ENCODE measurements at places on chromosomes 2 and 18.

GRCh38 chr18:24703316-24703715 is 242.9 kb downstream of the HRH4 start:
- DNase-seq: no peak

DNA sequence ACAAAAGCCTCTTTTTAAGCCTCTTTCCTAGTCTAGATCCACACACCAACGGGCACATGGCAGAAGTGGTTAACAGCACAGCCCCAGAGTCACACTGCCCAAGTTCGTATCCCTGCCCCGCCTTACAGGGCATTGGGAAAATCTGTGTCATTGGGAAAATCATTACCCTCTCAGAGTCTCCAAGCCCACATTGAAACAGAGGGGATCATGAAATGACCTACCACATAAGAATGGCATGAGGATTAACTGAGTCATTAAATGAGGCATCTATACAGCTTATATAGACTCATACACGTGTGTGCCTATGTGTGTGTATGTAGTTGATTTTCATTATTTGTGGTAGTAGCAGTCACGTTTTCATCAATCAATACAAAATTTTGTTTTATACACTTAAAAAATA is 469.0 kb upstream of the POU3F3 start:
- no peak for DNase-seq

DNA sequence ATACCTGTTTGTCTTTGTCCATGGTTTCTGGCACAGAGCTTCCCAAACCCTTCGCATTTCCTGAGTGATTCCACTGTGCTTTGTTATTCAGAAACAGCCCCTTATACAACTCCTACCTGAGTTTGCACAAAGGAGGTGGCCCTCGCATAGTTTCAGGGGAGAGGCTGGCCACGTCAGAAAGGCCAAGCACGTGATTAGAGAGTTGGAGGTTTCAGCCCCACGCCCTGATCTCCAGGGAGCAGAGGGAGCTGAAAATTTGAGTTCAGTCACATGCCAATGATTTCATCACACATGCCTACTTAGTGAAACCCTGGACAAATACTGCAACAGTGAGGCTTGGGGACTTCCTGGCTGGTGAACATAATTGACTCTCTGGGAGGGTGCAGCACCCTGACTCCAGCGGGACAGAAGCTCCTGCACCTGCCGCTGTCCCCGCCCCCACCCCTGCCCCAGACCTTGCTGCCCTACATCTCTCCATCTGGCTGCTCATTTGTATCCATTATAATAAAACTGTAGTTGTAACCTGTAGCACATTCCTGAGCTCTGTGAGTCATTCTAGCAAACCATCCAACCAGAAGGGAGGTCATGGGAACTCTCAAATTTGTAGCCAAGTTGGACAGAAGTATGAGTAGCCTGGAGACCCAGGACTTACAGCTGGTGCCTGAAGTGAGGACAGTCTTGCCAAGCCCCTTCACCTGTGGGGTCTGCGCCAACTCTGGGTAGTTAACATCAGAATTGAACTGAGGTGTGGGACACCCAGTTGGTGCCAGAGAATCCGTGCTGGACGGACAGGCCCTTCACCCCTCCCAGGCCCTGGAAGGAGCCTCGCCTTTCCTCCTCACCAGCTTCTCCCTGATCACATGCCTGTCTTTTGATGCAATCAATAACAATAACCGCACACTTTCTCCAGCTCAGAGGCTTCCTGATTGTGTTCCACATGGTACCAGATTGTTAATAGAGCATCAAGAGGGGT is 224.3 kb downstream of the ANAPC1 start:
- no peak for DNase-seq

GRCh38 chr2:64876137-64876647 is 113.0 kb upstream of the SLC1A4 start:
- no peak for DNase-seq

GRCh38 chr2:111904726-111905474 is 6.5 kb downstream of the MERTK start:
- DNase-seq: no peak

- DNase-seq: no peak
These were observed 72.8 kb downstream of the AQP4 start for GRCh38 chr18:26792661-26793060.

- DNase-seq: no peak
These were observed 7.8 kb downstream of the ACMSD start for GRCh38 chr2:134846213-134846612.

- no peak for DNase-seq
These were observed 19.7 kb downstream of the EPC2 start for GRCh38 chr2:148664229-148664628.

- DNase-seq: no peak
These were observed 453.9 kb upstream of the TRIB2 start for GRCh38 chr2:12262681-12263436.

- no peak for DNase-seq
These were observed 93.5 kb downstream of the DYSF start for GRCh38 chr2:71546777-71547281.

- DNase-seq: no peak
These were observed 134.6 kb upstream of the KLHL29 start for GRCh38 chr2:23250371-23250770.

DNA sequence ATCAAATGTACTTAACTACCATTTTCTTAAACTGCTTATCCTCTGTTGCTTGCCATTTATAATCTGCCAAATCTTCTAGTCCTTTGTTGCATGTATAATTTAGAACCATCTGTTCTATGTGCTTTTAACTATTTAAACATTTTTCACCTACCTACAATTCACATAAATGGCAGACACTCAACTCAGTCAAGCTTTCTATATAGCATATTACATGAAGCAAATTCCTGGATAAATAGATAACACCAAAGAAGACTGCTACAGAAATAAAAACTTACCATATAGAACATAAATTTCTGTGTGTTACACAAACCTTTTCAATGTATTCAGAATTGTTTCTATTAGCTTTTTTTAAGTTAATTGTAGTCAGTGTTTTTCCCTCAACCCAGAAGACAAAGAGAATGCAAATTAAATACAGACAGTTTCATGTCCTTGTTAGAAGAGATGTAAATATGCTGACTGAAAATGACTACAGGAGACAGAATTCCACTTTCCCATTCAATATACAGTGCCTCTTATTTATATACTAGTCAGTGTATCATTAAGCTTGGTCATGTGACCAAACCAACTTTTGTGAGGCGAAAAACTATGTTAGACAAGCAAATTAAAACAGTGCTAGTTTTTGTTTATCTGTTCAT is 2.6 kb downstream of the BAZ2B start:
- no peak for DNase-seq

DNA sequence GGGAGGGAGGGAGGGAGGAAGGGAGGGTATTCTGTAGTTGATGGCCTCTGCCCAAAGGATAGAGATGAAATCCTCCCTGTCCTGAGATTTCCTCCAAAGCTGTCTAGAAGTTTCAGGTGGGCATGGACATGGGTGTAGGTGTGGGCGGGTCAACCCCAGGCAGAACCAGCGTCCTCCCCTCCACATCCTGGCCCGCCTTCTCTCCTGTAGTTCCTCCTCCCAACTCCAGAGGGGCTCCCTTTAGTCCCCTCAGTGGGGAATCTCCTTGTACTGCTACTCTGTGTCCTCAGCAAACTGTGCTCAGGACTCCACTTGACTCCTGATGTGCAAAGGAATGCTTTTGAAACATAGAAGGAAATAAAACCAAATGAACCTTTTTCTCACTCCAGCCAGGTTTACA is 88.1 kb downstream of the MRPS9 start:
- DNase-seq: no peak

DNA sequence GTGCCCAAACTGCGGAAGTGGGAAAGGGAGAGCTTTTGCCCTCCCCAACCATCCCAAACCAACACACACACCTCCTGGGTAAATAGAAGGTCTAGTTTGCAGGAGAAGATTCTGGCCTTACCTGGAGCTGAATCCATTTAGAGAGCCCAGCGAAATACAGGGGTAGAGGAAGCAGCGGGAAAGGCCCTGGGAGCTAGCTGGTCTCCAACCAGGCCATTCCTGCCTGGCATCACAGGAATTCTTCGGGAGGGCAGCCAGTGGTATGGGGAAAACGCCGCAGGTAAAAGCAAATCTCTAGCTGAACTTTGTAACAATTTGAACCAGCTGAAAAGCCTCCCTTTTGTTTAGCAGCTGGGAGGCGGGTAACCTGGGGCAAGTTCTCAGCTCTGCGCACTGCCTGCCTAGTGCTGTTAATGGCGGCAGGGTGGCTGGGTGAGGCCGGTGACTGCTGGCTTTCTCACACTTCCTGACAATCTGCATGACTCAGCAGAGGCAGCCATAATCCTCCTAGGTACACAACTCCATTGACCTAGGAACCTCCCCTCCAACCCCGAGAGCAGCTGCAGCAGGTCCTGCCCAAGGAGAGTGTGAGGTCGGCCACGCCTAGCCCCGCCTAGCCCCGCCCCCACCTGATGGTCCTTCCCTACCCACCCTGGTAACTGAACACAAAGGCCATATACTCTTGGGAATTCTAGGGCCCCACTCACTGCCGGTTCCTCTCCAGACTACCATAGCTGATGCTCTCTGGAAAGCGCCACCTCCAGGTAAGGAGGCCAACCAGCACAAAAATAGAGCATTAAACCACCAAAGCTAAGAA is 483.8 kb upstream of the REG3G start:
- no peak for DNase-seq

GRCh38 chr2:70898363-70899240 is 37.1 kb upstream of the ATP6V1B1 start:
- DNase-seq: no peak

DNA sequence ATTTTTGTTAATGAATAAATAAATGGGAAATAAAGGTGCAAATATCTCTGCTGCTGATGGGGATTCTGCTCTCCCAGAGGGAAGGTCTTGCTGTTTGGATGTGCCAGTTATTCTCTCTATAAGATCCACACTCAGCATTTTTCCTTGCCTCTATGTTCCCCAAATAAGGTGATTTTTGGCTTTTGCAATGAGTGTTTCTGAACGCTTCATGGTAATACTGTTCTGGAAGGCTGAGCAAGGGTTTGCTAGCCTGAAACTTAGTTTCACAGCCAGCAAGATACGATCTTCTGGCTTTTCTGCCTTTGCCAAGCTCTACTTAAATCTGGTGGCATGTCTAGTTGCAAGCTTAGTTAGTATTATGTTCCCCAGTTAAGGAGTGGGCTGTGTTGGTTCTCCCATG is 114.6 kb downstream of the LPIN1 start:
- no peak for DNase-seq

- DNase-seq: no peak
These were observed 14.4 kb upstream of the RPE start for GRCh38 chr2:209988010-209988409.

DNA sequence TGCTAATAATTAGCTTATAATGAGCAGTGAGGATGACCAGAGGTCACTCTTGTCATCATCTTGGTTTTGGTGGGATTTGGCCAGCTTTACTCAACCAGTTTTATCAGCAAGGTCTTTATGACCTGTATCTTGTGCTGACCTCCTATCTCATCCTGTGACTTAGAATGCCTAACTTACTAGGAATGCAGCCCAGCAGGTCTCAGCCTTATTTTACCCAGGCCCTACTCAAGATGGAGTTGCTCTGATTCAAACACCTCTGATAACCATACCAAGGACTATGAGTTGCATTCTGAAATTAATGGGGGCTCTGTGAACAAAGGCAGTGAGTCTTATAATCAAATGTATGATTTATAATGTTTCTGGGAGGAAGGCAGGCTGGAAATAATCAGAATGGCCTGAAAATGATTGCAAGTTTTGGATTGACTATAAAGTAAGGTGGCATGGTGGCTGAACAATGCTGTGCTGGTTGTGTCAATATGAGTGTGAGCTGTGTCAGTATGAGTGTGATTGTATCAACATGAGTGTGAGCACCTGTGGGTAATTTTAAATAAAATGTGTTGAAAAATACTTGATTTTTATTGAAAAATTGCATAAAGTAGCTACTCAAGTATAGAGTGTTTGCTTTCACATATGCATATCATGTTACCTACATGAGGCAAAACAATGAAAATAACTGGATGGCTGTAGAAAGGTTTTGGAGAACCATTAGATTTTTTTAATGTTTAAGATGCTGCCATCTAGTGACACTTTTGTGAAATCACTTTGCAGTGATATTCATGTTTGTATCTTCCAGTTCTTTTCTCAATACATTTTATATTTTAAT is 103.0 kb downstream of the KYNU start:
- DNase-seq: no peak

GRCh38 chr18:7259475-7259874 is 28.6 kb downstream of the LRRC30 start:
- DNase-seq: no peak

DNA sequence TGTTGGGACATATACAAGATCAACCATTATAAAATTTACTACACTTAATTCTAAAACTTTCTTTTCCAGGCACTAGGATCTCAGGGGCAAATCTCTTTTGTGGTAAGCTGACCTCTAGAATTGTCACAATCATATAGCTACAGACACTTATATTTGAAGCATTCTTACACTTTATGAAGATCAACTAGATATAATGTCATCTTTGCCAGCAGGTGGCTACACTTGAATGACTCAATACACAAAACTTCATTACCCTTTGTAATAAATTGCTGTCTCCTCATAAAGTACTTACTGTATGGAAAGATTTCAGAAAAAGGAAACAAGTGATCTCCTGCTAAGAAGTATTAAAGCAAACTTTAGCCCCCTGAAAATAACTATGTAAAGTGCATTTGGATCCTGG is 77.8 kb downstream of the RDH14 start:
- DNase-seq: no peak

DNA sequence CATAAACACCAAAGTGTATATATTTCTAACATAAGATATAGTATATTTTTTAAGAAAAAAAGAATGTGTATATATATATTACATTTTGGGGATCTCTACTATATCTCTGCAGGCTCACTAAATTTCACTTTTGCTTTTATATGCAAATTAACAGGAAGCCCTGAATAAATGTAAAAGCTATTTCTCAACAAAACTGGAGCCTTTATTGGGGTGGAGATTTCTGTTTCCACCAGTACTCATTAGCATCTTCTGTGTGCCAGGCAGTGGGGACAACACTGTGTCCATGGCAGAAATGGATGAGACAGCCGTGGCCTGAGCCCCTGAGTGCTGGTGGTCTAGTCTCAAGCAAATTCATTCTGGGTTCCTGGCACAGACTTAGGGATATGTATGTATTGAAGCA is 41.3 kb downstream of the C18orf63 start:
- no peak for DNase-seq

- no peak for DNase-seq
These were observed 498.4 kb downstream of the STK39 start for GRCh38 chr2:167749016-167749415.

DNA sequence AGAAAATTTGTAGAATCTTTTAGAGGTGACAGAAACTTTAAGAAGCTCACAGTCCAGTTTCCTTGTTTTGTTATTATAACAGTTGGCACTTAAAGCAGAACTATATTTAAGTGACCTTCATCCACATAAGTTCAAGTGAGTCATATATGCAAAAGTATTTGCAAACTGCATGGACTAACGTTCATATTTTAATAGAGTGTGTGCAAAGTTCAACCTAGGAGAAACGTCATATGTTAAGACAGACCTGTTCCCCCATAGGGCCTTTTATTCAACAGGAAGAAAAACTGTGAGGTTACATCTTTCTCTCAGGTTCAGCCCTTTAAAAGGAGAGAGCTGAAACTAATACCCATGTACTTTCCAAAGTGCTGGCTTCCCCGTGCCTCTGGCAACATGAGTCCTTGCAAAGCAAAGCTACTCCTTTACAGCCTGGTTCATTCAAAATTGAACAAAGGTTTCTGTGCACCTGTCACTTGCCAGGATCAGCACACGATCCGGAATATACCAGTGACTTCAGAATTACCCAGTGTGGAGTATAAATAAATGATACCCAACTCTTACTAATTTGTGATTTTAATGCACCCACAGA is 280.0 kb upstream of the RAB12 start:
- DNase-seq: no peak

GRCh38 chr2:1997409-1997808 is 253.1 kb upstream of the PXDN start:
- no peak for DNase-seq

Data from stimulated activated CD4-positive, alpha-beta T cell treated with anti-CD3 and anti-CD28 coated beads, TNF-alpha, amount 100 ng/mL, for 4 hours (primary cell).